ENCODE measurements at places on chromosomes 12 and 14.

DNA sequence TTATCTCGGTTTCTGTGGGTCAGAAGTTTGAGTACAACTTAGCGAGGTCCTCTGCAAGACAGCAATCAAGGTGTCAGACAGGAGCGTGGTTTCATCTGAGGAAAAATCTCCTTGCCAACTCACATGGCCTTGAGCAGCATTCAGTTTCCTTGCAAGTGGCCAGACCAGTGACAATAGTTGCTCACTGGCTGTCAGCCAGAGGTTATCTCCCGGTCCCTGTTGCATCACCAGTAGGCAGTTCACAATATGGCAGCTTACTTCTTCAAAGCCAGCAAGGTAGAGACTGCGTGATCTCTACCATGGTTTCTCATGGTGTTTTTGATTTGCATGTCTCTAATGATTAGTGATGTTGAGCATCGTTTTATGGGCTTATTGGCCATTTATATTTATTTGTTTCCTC, 143.8 kb upstream of the DAAM1 start:
- no peak for DNase-seq

GRCh38 chr12:119327471-119327870, 7.1 kb upstream of the CCDC60 start:
- no peak for DNase-seq

DNA sequence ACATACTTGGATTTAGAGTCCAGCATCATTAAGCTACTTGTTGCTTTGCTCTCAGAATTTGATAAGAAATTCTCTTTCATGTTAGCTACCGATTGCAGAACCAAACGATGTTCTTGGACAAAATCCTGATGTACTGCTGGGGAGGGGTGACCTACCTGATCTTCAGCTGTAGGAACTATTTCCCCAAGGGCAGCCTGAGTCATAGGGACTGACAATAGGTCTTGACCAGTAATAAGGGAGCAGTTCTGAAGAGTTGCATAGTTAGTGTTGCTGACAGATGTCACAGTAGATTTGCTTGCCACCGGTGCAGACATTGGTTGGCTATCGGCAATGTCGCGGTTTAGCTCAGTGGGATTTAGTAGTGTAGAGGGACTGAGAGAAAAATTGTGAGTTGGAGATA, 10.6 kb downstream of the SIX4 start:
- DNase-seq: no peak

GRCh38 chr12:104729091-104729490, 229.0 kb downstream of the SLC41A2 start:
- DNase-seq: no peak

GRCh38 chr12:75483431-75483830, 2.9 kb downstream of the GLIPR1 start:
- no peak for DNase-seq

DNA sequence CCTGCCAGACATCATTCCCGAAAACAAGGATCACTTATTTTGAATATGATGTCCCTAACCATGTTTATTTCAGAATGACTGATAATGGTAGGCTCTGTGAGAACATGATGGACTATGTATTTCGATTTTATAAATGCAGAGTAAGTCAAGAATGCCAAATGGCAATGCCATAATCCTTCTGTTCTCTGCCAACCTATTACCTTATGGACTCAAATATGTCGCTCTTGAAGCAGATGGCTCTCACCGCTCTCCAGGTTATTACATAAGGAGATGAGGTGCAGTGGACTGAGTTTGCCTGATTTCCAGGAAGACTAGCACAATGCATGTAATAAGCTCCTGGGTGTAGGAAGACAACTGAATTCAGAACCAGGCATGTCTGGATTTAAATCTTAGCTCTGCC, 227.2 kb downstream of the BTG1 start:
- DNase-seq: no peak

GRCh38 chr14:89504602-89505313, 87.7 kb upstream of the FOXN3 start:
- DNase-seq: no peak

DNA sequence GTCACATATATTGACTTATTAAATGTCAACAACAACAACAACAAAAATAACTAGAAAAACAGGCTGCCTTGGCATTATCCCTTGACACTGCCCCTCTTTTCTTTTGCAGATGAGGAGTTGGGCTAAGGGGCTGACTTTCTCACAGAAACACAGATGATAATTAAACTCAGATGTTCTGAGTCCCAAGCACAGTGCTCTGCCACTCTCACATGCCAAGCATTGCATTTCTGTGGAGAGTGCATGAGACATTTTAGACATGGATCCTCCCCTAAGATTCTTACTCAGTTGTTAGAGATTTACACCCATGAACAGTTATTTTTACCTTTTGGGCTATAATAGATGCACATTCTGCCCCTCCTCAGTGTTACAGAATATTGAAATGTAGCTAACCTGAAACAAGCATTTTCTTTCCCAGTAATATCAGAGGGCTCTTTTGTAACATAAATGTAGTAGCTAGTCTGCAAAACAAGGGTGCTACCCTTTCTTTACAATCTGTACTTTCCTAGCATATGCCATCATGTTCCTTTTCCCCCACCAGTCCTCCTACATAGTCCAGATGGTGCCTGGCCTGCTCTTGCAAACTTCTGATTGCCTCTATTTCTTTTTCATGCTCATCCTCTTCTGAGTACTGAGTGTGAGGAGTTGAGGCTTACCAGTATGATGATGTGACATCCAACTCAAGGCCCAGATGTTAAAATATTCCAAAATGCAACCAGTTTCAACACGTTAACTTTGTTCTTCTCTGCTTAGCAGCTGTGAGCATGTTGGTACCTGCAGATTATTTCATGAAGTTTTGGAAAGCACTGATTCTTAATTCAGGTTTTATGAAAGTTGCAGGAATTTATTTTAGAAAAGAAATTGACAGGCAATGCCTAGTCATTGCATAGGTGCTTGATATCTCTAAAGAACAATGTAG, 125.0 kb upstream of the ATP2B1 start:
- DNase-seq: no peak

- DNase-seq: no peak
Observed at GRCh38 chr12:124827588-124828184, 36.0 kb downstream of the SCARB1 start.

Measured in 8988T (cell line).